ENCODE measurements at places on chromosomes 2 and 18.

- no peak for DNase-seq
Observed at GRCh38 chr2:23379220-23379695, 5.7 kb upstream of the KLHL29 start.

GRCh38 chr18:42072407-42072806, 117.4 kb downstream of the PIK3C3 start:
- DNase-seq: no peak

DNA sequence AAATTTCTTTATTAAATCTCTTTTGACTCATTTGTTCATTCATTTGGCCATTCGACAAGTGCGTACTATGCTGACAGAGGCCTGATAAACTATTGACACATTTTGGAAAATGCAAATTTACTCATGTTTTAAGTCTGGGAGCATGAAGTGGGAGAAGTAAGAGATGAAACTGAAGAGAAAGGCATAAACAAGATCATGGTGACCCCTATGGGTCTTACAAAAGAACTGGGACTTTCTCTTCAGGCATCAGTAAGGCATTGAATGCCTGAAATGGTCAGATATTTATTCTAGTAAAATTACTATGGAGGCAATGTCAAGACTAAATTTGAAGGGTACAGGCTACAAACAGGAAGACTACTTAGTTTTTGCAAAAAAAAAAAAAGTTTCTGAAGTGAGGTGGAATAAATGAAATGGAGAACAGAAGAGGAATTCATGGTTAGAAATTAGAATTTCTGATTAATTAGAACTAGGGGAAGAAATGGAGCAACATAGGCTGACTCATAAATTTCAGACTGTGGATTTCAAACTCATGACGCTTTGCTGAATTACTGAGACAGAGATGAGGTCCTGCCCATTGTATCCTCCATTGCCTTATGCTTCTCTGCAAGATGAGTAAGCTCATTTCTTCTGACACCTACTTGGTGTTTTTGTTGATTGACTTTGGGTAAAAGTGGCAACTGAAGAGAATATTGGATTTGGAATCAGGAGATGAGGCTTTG, 32.7 kb downstream of the VSNL1 start:
- no peak for DNase-seq

GRCh38 chr2:194867328-194867727, 789.7 kb upstream of the SLC39A10 start:
- no peak for DNase-seq

DNA sequence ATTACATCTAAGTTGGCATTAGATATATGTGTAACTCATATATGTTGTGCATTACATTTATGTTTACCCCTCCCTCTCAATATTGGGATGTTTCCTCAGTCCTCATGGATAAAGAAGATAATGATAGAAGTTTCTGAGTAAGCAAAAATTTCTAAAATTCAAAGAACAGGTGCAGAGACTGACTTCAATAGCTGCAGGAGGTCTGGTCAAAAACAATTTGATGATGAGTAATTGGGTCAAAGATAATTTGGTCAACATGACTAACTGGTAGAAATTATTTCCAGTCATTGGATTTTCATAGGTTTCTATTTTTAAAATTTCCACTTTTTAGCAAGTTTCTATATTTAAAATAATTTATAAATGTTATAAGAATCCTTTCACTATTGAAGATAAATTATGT, 1130.9 kb upstream of the SLC39A10 start:
- DNase-seq: no peak

- no peak for DNase-seq
Observed at GRCh38 chr2:127661072-127661649, 14.2 kb downstream of the LIMS2 start.

GRCh38 chr18:63951302-63951705, 2.2 kb downstream of the HMSD start:
- DNase-seq: no peak

GRCh38 chr2:207475546-207475945, 54.2 kb upstream of the CREB1 start:
- DNase-seq: no peak

GRCh38 chr18:23528580-23529472, 25.5 kb downstream of the RMC1 start:
- DNase-seq: no peak

All from amniotic stem cell (primary cell).